ENCODE measurements at places on chromosomes 12 and 14.

- peak; percentile 69 for DNase-seq
Measured at GRCh38 chr12:10031321-10031720, 839 bp downstream of the CLEC9A start.

DNA sequence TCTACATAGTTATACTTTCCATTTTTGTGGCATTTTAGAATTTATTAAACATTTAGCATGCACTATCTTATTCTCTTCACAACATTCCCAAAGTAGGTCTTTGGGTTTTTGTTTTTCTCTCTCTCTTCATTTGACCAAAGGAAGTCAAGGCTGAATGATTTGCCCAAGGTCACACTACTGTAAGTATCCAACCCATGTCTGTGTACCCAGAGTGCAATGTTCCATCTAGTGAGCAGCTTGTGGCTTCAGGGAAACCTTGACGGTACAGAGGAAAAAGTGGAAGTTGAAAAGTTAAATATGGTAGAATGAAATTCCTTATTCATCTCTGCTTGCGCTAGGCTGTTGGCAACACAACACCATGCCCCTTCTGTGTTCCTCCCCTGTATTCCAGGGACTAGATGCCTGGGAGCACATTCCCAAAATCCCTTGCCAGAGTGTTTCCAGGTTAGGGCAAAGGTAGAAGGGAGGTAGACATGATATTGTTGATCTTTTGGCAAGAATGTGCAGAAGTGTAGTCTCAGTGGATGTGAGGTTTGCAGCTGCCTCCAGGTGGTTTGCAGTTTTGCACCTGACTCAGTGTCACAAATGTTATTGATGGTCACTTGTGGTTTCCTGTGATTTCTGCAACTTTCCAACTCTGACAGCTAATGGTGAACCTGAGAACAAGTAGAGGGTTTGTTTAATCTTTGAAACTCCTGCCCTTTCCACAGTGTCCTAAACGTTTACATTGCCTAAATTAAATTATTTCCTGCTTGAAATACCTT is 196.7 kb downstream of the RMST start:
- no peak for DNase-seq

DNA sequence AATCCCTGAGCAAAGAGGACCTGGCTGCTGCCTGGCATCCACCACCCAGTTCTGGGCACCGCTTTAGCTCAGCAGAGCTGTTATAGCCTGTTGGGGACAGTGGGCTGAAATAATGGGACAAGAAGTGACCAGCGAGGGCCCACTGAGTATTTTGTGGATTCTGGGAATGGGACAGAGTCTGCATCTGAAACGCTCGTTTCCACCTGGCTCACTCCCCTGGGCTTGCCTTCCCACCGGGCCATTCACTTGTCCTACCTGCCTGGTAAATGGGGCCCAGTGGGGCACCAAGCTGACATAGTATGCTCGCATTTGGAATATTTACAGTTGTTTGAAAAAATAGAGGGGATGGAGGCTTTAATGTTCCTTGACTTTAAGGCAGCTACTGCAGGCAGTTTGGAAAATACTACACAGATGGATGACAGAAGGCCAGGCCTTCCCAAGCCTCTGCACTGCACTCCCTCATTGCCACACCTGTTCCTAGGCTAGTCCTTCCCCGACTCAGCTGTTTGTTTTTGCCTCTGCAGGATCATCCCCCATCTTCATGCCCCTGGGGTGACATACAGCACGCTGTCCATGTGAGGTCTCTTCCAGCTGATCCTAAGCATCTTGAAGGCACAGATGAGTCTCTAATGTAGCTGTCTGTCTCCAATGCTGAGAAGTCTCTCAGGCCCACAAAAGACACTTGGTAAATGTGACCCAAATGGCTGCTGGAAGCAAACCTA is 61.3 kb upstream of the DICER1 start:
- no peak for DNase-seq

DNA sequence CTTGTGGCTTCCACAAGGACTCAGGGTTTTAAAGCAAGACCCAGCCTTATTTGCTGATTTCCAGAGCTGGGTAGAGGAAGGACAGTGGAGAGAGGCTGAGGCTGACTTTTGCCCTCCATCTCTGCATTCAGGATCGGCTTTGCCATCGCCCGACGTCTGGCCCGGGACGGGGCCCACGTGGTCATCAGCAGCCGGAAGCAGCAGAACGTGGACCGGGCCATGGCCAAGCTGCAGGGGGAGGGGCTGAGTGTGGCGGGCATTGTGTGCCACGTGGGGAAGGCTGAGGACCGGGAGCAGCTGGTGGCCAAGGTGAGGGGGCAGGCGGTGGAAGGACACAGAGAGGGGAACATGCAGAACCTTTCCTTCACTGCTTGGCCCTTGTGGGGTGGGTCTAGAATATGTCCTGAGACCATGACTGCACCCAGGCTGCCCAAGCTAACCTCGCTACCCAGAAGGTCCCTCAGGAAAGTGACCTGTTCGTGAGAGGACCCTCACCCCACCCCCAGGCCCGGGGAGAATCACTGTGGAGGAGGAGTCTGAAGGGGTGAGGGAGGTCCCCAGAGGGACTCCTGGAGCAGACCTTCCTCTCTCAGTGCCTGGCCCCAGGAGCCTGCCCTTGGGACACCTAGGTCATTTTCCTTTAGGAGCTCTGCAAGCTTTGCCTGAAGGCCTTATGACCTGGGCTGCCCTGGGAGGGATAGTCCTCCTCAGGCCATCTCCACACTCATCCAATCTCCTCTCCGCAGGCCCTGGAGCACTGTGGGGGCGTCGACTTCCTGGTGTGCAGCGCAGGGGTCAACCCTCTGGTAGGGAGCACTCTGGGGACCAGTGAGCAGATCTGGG is 3.1 kb downstream of the DHRS2 start:
- DNase-seq: no peak

DNA sequence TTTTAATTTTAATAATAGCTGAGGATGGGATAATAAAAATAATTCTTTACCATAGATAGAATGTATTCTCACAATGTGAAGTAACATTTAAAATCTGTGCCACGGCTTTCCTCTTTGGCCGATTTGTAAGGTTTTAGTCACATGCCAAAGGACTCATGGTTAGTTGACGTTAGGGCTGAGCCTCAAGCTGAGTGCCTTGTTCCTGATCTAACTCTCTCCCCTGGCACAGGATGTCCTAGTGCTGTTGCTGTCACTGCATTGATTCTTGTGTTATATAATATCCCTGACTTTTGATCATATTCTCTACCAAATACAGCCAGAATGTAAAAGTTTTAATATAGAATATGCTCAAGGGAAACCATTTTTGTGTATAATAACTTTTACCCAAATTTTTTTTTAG is 144.3 kb downstream of the PELI2 start:
- no peak for DNase-seq

DNA sequence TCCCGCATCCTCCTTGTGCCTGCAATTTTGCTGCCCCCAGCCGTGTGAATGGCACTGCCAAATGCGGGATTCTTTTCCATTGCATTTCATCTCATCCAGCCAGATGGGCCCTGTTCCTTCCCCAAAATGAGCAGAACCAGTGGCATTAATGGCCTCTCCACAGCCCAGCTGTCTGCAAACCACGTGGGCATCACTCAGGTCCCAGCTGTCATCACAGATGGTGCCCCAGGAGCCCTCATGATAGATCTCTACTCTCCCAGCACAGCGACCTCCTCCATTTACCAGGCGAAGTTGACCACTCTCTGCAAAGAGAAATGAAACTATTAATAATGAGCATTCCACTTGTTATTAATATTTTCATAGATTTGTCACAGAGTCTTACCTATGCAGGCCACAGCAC is 17.1 kb downstream of the CD163 start:
- no peak for DNase-seq

DNA sequence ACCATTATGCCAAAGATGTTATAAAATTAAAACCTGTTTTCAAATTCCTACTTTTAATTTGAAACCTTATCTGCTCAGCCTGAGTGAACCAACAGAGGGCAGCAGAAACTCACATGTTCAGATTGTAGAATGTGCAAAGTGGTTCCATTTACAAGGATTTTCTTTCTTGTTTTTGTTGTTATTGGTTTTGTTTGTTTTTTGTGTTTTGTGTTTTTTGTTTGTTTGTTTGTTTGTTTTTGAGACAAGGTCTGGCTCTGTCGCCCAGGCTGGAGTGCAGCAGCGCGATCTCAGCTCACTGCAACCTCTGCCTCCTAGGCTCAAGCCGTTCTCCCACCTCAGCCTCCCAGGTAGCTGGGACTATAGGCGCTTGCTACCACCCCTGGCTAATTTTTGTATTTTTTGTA is 22.8 kb upstream of the GARIN2 start:
- DNase-seq: peak; percentile 37

DNA sequence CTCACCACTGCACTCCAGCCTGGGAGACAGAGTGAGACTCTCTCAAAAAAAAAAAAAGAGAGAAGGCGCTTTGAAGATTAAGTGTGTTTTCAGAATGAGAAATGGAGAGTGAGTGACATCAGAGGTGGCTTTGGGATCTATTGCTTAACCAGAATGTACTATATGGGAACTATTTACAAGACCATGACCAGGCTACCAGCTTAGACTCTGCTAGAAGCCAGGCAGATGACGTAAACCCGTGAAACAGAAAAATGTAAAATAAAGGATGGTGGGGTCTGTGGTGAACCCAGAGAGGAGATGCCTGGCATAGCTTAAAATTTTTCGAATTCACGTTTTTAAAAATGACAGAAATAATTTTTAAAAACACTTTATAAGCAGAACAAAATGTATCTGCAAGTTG is 82.0 kb downstream of the IFT43 start:
- DNase-seq: no peak

DNA sequence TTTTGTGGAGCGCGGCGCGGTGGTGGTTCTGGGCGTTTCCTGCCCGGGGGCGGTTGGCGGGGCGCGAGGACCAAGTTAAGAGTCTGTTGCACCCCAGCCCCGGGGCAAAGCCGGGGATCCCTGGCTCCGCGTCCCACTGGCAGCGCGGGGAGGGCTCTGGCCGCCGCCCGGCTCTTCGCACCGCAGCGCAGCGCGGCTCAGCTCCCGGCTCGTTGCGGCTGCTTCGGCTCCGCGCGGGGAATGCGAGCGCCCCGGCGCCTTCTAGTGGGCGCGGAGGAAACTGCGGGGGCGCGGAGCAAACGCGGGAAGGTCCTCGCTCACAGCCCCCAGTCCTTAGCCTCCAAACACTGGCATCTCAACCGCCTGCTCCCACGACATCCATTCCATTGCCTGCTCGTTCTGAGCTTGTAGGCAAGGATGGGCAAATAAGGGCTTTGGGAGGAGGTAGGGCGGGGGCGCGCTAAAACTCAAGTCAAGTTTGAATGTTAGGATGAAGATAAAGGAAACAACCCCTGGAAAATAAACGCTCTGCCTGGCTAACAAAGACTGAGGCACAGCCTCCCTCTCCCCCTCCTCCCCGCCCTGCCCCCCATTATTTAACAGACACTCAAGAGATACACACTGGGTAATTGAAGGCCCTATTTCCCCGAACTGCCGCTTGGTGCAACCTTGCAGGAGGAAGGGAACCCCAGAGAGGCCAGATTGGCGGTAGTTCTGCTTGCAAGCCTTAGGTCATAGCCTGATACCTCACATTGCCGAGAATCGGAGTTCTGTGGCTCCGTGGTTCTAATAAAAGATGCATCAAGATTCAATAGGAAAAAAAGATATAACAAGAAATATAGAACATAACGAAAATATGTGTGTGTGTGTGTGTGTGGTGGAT is at the start of gene B4GALNT1:
Gene B4GALNT1, minus strand, starts transcription at position 244 of the 883 bp plus-strand sequence. CDS start 1,069 bp downstream, outside the sequence.
- peak; percentile 58 for DNase-seq

GRCh38 chr12:112111931-112112330 is 3.3 kb upstream of the NAA25 start:
- DNase-seq: no peak

GRCh38 chr14:105913221-105913620 is 386.8 kb downstream of the TMEM121 start:
- DNase-seq: no peak

- no peak for DNase-seq
Measured at GRCh38 chr12:94954948-94955592, 48.4 kb downstream of the NDUFA12 start.

- peak; percentile 9 for DNase-seq
Measured at GRCh38 chr12:107891967-107892366, 117.5 kb downstream of the ASCL4 start.

DNA sequence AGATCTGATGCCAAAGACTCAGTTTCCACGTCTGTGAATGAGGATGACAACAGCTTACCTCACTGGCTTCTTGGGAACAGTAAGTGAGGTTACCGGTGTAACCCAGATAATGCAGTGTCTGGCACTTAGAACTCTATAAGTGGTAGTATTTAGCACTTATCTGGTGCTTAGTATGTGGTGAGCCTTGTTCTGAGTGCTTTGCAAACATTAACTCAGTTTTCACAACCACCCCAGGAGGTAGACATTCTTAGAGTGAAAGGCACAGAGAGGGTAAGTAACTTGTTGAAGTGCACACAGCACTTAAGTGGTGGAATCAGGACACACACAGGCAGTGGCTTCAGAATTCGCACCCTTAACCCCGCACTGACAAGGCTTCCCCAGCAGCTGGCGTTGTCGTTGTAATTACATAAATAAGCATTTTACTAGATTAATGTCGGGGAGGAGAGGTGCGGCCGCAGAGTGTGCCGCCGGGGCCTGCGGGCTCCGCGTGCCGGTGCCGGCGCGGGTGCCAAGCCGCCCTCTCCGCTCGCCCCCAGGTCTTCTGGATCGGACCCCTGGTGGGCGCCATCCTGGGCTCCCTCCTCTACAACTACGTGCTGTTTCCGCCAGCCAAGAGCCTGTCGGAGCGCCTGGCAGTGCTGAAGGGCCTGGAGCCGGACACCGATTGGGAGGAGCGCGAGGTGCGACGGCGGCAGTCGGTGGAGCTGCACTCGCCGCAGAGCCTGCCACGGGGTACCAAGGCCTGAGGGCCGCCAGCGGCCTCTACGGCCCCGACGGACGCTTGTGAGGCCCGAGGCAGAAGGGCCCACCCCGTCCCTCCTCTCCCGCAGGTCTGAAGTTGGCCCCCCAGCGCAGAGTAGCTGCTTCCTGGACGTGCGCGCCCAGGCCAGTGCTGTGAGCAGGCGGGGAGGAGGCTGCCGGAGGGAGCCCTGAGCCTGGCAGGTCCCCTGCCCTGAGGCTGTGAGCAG is 4.6 kb downstream of the AQP2 start:
- DNase-seq: peak; percentile 8

GRCh38 chr14:67820428-67820971 is 921 bp downstream of the RAD51B start:
- peak; percentile 68 for DNase-seq

DNA sequence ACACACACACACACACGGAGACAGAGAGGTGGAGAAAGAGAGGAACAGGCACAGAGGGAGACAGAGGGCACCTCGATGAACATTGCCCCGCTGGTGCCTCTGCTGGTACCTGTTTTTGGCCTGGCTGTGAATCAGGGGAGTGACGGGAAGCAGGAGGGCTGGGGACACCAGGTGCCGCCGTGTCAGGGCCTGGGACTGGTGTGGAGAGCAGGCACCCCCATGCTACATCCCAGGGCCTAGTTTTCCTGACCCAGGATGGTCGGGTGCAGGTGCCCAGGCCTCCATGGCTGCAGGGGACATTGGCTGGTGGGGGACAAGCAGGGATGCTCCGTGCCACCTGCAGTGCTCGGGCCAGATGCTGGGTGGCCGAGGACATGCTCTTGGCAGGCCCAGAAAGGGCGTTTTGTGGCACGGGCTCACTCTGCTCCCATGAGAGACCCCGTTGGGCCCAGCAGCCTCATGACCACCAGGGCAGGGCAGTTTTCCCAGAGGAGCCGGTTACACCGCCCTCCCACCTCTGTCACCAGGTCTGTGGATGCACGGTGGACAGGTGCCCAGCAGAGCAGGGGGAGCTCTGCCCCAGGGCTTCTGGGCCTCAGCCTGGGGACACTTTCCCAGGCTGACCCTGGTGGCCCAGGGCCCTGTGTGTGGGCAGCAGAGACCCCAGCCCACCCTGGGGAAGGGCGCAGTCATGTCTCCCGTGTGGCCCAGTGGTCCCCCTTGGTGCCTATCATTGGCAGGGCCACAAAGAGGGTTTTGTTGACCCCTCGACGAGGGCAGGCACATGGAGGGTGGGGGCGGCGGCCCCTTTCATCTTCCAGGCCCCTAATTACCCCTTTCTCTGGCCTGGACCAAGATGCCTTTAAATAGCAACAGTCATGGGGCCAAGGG is 207.5 kb upstream of the RTL1 start:
- DNase-seq: no peak

Data from RPMI7951 (cell line).